ENCODE measurements at places on chromosomes 2 and 18.

- peak; percentile 79 for DNase-seq
These were observed 13.1 kb downstream of the DAW1 start for GRCh38 chr2:227884511-227884947.

DNA sequence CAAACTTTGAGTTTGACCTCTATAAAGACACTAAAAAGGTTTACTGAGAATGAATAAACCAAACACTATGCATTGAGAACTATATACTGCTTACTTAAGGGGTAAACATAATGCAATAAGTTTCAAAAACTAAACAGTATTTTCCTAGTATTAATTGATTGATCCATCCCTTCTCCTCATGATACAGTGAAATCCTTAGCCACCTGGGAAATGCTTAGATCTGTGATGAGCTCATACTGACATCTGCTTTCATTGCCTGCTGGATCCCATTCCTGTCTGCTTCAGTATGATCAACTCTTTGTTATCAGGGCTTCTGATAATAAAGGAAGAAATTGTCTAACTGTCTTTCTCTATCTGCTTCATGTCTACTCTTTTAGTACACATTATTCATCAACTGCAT lies 74.9 kb upstream of the UBE2E3 start:
- DNase-seq = no peak

DNA sequence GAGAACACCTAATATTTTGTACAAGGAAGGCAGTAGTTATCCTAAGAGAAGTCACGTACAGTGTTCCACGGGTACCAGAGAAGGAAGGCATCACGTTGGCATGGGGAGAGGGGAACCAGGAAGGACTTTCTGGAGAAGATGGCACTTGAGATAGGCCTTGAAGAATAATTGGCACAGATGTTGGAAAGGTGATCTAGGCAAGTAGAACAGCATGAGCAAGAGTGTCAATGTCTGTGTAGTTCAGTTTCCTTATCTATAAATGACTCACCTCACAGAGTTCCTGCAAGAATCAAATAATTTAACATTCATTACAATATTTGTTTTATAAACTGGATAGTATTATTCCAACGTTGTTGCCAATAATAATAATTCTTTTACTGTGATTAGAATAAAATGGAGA lies 48.3 kb upstream of the BZW1 start:
- no peak for DNase-seq

DNA sequence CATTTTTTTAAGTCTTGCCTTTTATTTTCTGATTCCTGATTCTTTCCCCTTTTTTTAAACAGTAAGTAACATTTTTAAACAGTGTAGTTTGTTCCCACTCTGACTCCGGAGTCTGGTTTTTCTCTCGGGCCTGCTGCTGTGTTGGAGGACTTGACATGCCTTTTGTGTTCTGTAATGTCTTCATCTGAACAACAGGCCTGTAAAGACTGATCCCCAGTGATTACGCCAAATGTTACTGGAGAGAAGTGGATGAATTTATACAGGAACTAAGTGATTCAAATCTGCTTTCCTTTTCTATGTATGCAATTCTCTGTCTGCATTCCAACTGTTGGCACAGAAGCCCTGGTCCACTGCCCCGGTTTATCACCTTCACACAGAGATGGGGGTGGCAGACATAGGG lies 54.3 kb upstream of the RMDN2 start:
- DNase-seq = peak; percentile 39

DNA sequence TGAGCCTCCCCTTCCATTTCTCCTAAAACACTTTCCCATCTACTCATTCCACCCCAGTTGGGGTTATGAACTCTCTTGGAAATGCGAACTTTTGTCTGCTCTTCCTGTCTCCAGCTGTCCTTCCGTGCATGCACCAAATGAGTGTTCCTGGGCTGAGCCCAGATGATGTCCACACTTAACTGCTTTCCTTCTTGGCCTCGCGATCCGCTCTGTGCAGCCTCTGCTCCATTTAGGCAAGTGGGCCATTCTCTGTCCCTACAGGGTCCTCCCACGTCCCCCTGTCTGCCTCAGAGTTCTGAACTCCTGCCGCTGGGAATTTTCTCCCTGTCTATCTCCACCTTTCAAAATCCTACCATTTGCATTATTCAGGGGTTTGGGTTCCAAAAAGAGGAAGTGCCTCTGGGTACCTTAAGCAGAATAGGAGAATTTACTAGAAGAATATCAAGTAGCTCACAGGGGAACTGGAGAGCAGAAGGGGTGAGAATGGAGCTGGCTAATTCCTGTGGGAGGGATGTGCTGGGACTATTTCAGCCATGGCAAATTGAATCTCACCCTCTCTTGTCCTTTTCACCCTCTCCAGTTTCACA lies 4.7 kb upstream of the NCK2 start:
- DNase-seq = no peak

GRCh38 chr18:48922801-48923730 lies 27.7 kb downstream of the SMAD7 start:
- DNase-seq = peak; percentile 91

GRCh38 chr2:36663851-36664695 lies 32.4 kb upstream of the VIT start:
- DNase-seq = peak; percentile 84

- DNase-seq = peak; percentile 24
These were observed 70.9 kb downstream of the PTRHD1 start for GRCh38 chr2:24722141-24722790.

DNA sequence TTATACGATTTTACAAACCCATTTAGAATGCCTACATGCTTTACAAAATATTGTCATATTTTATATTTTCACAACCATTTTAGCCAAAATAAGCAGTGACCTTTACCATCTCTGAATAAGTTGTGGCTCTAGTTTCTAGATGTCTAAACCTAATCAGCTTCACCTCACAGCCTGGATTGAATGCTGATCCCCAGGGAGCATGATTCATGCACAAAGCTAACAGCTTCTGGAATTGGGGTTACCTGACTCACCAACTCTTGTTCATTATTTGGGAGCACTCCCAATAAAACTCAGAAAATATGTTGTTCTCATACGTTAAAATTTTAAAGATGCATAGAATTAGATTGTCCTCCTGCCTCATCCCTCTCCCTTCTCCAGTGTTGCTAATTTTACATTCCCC lies 611.7 kb upstream of the NETO1 start:
- no peak for DNase-seq

GRCh38 chr2:70979180-70979488 lies 704 bp downstream of the ANKRD53 start:
- no peak for DNase-seq

GRCh38 chr2:39153312-39153711 lies 32.5 kb upstream of the SOS1 start:
- no peak for DNase-seq

- DNase-seq = no peak
These were observed 166.9 kb downstream of the RND3 start for GRCh38 chr2:150320608-150321007.

- DNase-seq = peak; percentile 24
These were observed 106.4 kb upstream of the CCDC85A start for GRCh38 chr2:56077359-56077915.

Data from astrocyte of the hippocampus (primary cell).